ENCODE measurements at places on chromosomes 2 and 18. TPM values are rescaled to one million over a fixed set of nuclear protein-coding genes. Genes with fewer than 3 reads are reported as not detected.

Gene KCNIP3
- total RNA-seq: 2.2 TPM

Gene EFR3B
- total RNA-seq: 1.4 TPM

DNA sequence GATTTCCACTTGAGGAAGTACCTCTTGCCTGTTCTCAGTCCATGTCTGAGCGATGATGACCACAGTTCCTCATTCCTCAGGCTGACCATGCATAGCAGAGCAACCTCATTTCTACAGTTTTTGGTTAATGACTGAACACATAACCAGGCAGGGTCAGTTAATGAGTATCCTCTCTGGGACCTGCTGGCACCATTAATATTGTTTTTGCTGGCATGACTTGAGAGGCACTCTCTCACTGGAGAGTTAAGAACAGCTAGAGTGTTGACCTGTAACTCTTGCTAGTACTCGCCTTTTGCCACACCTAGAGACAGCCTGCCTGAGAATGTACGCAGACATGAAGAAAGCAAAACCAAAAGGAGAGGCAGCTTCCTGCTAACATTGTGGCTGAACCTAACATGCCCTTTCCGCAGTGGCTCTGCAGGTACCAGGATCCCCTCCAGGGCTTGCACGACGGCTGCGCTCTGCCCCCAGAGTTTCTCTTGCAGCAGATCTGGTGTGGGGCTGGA is 23.9 kb downstream of the PECR start:
- H3K4me3 ChIP-seq: no peak overlapping the region
- peak; percentile 64 for DNase-seq
- no peaks in the 10 kb centered on the region for H3K36me3 ChIP-seq
- peak overlapping the region; percentile 82 for H3K27ac ChIP-seq
- peaks cover 24% of the 10 kb centered on the region for H3K4me1 ChIP-seq

- H3K36me3 ChIP-seq: no peaks in the 10 kb centered on the region
- H3K27ac ChIP-seq: no peak overlapping the region
- H3K4me3 ChIP-seq: no peak overlapping the region
- H3K4me1 ChIP-seq: no peaks in the 10 kb centered on the region
- no peaks in the 10 kb centered on the region for H3K27me3 ChIP-seq
Observed at GRCh38 chr2:112290088-112290487, 14.7 kb downstream of the ZC3H6 start.

GRCh38 chr2:1591978-1592907 is 152.1 kb downstream of the PXDN start:
- H3K27me3 ChIP-seq: no peaks in the 10 kb centered on the region
- H3K36me3 ChIP-seq: no peaks in the 10 kb centered on the region
- no peaks in the 10 kb centered on the region for H3K4me1 ChIP-seq
- DNase-seq: peak; percentile 84
- H3K4me3 ChIP-seq: no peak overlapping the region

DNA sequence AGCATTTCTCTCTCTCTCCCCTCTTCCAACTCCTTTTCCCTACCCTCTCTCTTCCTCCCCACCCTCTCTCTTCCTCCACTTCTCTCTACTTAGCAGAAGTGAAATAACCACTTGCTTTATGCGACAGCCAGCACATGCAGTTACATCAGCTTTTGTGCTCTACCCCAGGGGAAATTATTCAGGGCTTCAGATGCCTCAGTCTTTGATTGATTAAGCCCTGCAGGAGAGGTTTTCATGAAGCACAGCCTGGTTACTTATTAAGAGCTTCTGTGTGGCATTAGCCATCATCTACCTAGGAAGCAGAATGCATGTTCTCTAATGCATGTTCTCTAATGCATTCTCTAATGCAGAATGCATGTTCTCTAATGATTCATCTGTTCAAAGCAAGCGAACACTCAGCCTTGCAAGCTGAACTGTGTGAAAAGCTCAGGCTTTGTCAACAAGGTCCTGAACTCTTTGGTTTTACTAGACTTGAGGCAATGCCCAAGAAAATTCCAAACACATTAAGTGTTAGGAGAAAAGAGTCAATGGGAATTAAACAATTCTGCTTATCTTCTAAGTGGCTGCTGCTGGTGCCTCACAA is 56.1 kb downstream of the LHCGR start:
- no peak for DNase-seq
- no peaks in the 10 kb centered on the region for H3K36me3 ChIP-seq
- H3K27me3 ChIP-seq: no peaks in the 10 kb centered on the region
- H3K27ac ChIP-seq: no peak overlapping the region
- H3K4me3 ChIP-seq: no peak overlapping the region

DNA sequence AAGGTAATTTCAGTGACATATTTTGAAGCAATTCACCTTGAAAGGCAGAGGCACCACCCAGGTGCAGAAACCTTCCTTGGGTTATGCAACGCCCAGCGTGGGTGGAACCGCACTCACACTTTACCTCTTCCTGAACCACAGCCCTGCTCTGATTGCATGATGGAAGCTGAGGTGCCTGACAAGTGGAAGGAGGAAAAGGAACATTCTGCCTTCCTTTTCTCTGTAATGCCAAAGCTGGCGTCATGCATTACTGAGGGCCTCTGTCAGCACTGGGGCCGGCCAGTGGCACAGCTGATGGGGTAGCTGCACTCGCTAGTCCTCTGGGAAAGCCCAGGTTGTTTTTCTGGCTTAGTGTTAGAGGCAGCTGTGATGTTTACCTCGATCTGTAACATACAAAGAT is 266.5 kb downstream of the NEDD4L start:
- no peaks in the 10 kb centered on the region for H3K27me3 ChIP-seq
- peak; percentile 87 for DNase-seq

GRCh38 chr2:21183726-21184125 is 60.0 kb downstream of the TDRD15 start:
- no peaks in the 10 kb centered on the region for H3K27me3 ChIP-seq
- H3K4me3 ChIP-seq: no peak overlapping the region
- H3K36me3 ChIP-seq: no peaks in the 10 kb centered on the region
- no peak overlapping the region for H3K27ac ChIP-seq
- no peaks in the 10 kb centered on the region for H3K4me1 ChIP-seq
- no peak for DNase-seq
